Germinal center (tissue), 1 donor: ENCODE measurements at places on chromosomes 3 and 15.
A peak's percentile ranks its signal among the peaks of the same experiment; 100 is the strongest.

DNA sequence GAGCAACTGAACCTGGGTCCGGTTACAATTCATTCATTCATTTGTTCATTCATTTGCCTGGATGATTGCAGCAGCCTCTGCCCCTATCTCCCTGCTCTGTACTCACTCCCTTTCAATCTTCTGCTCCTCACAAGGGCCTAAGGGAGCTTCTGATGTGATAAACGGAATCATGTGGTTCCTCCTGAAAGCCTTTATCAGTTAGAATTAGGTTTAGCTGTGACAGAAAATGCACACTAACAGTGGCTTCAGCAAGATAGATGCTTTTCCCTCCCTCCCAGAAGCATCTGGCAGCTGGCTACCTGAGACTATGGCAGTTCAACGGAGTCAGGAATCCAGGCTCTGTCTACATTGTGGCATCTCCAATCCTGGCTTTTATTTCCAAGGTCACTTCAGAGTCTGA, 196.0 kb downstream of the ADAMTS9 start:
- DNase-seq: no peak

DNA sequence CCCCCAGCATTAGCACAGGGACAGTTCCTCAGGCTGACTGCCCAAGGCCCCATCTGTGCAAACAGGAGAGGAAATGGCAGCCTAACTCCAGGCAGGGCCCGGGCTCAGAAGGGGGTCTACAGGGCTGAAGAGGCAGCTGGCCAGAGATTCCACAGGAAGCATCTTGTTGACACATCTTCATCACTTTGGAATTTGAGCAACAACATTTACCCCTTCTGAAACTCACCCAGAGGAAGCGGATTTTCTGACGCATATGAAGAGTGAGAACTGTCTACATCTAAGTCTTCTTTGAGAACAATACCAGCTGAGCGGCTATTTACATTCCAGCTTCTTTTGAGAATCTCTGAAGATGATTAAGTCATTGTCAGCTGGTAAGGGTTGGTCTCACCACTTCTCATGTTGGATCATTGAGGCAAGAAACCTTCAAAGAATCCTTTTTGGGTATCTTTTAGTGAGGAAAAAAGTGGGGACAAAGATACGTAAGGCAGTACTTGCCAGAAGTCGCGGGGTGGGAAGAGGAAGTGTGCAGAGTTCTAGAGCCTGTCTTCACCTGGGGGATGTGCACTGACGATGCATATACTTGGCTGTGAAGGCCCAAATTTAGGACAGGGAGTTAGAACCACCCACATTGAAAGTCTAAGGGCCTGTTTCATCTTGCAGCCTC, 25.4 kb upstream of the SRP14 start:
- DNase-seq: peak; percentile 66

GRCh38 chr15:38631119-38632075, 66.8 kb upstream of the RASGRP1 start:
- DNase-seq: no peak

DNA sequence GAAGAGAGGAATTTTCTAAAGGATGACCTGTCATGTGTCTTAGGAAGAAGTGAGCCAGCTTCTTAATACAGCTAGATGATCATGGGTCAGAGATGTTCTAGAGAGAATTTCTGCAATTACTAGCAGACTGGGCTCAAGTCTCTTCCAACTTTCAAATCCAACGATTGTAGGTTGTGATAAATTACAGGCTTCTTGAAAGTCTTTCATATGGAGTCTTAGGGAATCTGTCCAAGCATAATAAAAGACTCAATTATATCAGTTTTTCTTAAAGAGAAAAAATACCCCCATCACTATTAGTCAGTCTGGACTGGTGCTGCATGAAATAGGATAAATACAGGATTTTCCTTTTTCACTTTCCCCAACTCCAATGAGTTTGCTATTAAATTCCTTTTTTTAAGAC, 59.1 kb downstream of the DRD3 start:
- DNase-seq: no peak

- no peak for DNase-seq
Observed at GRCh38 chr3:192642651-192643050, 84.7 kb downstream of the FGF12 start.

DNA sequence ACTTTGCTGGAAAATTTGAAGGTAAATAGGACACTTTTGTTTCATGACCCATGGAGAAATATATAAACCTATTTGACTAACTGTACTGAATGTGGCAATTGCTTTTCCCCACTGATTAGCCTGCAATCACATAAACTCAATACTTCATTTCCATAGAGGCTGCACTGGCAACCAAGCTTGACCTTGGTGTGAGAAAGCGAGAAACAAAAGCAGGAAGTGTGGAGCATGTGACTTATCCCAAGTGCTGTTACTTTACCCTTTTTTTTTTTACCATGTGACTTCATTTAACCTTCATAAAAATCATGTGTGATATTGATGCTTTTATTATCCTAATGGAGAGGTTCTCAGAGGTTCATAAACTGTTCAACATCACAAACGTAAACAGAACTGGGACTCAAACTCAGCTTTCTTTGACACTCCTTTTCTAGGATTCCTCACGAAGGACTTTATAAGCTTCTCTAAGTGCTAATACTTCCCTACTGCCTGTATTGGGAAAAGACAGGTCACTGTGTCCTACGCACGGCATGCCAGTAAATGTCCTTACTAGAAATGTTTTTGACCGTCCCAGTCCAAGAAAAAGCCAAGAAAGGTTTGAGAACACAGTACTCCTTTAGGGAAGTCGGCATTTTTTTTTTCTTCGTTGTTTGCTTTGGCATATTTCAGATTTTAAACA, 34.9 kb upstream of the ZNF385D start:
- no peak for DNase-seq

GRCh38 chr3:39935261-39935660, 125.9 kb downstream of the MYRIP start:
- DNase-seq: no peak

GRCh38 chr3:70180664-70181063, 131.8 kb downstream of the MDFIC2 start:
- DNase-seq: no peak

GRCh38 chr3:38311941-38312340, 29.8 kb downstream of the SLC22A14 start:
- DNase-seq: no peak

DNA sequence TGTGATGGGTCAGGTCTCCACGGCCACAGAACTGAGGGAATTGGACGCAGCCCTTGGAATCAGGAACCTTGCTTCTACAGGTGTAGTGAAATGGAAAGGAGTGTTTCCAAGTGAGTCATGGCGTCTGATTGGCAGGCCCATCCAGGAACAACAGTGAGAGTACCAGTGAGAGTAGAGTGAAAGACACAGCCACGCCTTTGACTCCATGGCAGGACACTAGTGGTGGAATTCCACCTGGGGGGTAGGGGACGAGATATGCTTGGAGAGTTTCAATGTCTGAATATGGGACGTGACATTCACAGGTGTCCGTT, 3.0 kb upstream of the SLC28A1 start:
- DNase-seq: no peak

GRCh38 chr15:37203050-37203449, 102.7 kb upstream of the MEIS2 start:
- no peak for DNase-seq

GRCh38 chr15:41334293-41335120, 1.8 kb downstream of the NUSAP1 start:
- no peak for DNase-seq

- no peak for DNase-seq
Observed at GRCh38 chr3:125381743-125382142, 6.6 kb upstream of the ZNF148 start.

GRCh38 chr3:45958321-45958791, 15.1 kb downstream of the CXCR6 start:
- no peak for DNase-seq
